ENCODE measurements at places on chromosomes 7 and 10.

DNA sequence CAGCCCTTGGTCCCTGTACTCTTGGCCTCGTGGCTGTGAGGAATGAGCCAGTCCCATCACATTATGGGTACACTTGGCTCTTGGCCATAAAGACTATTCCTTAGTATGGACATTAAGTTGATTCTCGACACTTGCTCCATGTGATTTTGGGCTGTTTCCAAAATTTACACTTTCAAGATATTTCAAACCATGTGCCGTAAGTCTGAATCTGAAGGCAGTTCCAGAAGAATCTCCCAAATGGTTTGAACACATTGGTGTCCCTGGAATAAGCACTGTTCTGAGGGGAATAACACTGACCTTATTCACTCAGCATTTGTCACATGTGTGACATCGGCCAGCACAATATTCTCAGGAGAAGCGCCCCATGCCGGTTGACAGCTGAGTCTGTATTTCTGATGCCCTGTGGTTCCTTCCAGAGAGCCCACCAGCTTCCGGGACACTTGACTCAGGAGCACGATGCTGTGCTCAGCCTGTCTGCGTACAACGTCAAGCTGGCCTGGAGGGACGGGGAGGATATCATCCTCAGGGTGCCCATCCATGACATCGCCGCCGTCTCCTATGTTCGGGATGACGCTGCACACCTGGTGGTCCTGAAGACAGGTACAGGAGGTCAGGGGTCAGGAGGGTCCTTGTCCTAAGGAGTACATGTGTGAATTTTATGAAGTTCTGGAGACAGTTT is 24.6 kb downstream of the NACAD start:
- no peak for DNase-seq

DNA sequence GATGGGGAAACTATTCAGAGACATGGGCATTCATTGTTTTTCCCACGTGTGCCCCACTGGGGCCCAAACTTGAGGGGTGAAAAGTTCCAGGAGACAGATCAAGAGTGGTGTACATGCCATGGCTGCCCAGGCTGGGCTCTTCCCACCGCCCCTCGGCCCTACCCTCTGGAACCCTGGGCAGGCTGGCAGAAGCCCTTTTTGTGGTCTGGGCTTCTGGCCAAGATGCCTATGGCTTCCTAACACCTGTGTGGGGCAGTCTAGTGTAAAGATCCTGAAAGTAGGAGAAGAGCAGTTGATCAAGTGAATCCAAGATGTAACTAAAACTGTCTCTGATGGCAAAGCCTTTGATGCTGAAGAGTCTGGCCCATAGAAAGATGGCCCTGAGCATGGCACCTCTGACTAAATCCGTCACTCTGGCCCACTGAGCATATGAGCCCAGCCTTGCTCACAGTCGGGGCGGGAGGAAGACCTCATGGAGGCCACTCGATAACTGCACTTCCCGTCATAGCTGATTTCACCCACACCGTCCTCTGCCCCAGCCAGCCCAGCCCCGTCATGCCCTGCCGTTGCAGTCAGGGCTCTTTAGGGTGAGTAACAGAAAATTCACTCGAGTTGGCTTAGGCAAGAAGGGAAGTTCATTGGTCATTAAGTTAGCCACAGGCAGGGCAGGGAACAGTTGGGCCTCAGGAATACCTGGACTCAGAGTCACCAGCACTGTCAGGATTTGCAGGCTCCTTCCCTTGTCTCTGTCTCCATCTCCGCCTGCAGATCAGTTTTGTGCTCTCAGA is 37.9 kb upstream of the MTPAP start:
- DNase-seq = peak; percentile 75

DNA sequence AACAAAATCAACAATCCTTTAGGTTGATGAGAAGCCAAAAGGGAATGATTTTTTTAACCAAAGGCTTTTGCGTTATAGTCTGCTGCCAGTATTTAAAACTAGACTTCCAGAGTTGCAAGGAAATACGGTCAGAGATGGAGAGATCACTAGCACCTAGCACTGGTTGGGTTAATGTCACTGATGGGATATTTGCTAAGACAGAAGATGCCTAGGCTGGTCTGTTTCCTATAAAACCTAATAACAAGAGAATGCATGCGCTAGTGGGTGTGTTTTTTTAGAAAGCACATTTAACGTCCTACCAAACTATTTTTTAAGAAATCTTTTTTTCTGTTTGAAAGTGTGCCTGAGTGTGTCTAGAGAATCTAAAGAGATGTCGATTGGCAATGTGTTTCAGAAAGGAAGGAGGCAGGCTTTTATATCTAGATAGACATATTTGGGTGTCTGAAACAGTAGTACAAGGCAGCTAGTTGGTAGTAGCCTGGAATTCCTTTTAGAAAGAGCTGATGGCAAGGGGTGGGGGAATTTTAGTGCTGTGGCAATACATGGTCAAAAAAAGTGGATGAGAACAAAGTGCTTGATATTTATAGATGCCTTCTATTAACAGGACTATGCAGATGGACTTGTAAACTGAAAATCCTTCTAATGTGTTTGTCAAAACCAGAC is 863 bp downstream of the CALD1 start:
- DNase-seq = no peak

DNA sequence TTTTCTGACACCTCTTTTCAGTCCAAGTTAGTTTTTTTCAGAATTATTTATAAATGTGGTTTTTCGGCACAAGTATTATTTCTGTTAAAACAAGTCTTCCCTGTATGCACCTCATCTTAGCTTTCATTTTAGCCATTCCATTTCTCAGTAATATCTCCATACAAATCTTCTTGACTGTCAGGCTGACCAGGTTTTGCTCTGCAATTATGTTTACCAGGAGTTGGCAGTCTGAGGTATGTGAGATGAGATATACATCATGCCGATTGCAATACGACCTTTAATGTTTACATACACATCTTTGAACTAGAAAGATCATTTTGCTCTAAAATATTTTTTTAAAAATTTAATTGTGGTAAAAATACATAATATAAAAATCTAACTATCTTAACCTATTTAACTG is 209.8 kb downstream of the GPR158 start:
- no peak for DNase-seq

DNA sequence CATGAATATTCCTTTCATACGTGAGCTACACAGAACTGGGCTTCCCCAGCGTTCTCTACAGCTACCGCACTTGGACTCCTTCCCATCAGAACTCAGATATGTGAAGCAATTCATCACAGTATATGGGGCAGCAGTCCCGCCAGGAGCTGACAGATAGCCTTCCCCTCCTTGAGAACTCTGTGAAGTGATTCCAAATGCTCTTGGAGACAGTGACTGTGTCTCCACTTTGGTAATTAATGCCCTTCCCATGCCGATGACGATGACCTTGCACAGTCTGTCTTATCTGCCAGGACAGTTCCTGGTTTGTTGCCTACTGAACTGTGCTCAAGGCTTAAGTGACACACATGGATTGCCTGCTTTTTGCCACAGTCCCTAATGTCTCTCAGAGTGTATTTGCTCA is 75.0 kb upstream of the AFAP1L2 start:
- no peak for DNase-seq

- no peak for DNase-seq
Measured at GRCh38 chr10:6739530-6740174, 159.6 kb upstream of the PRKCQ start.

GRCh38 chr10:125316436-125316835 is 156.1 kb upstream of the CTBP2 start:
- DNase-seq = no peak

- DNase-seq = no peak
Measured at GRCh38 chr10:77071001-77071511, 566.6 kb downstream of the KCNMA1 start.

DNA sequence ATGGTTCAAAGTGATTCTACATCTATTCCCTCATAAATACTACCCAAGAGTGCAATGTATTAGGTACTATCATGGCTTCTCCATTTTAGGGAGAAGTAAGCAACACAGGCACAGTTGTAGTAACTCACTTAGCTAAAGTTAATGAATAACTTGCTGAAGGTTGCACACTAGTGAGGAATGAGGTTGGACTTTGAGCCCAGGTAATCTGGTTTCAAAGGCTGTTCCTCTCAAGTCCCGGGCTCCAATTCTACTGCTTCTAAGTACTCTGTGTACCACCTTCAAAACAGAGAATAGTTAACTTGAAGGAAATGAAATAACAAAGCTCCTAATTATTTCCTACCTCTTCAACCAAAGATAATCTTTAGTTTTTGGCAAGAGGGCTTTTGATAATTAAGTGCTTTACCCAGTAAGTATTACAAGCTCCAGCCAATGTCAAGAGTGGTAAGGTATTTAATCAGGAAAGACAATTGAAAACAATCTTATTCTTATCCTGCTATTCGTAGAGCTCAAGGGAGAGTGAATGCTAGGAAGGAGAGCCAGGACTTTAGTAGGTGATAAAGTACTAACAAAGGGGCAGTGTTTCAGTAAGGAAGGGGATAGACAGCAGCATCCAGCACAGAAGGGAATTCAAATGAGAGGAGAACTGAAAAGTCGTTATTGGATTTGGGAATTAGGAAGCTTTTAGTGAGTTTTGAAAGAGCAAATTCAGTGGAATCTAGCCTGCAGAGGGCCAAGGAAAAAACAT is 158.2 kb upstream of the PTPRZ1 start:
- DNase-seq = no peak

DNA sequence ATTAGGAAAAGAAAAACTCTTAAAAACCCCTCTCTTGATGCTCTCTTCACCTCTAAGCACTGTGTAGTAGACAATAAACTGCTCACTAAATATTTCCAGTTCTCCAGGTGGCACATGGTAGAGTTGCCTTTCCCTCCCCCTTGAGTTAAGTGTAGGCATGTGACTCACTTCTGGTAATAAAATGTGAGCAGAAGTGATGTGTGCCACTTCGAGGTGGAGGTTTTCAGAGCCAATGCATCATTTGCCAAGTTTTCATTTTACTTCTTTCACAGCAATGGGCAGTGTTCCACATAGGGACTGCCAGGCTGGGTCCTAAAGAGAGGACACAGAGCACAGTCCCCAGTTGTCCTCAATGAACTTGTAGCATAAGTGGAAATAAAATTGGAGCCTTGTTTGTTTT is 131.6 kb upstream of the NPY start:
- no peak for DNase-seq

- DNase-seq = no peak
Measured at GRCh38 chr10:54531296-54531695, 269.7 kb downstream of the PCDH15 start.

DNA sequence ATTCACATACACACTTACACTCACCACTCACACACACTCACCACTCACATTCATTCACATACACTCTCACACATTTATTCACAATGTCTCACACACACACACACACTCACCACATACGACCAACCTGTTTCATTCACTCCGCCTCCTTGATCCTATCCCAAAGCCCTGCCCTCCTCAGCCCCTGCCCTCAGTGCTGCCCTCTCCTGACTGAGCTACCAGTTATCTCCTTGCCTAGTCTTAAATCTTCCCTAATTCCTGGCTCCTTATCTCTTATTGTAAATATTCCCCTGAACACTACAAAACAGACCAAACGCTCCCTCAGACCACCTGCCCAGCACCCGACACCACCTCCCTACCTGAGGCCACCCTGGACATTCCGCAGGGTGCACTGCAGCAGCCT is 26.1 kb upstream of the C10orf120 start:
- DNase-seq = no peak

DNA sequence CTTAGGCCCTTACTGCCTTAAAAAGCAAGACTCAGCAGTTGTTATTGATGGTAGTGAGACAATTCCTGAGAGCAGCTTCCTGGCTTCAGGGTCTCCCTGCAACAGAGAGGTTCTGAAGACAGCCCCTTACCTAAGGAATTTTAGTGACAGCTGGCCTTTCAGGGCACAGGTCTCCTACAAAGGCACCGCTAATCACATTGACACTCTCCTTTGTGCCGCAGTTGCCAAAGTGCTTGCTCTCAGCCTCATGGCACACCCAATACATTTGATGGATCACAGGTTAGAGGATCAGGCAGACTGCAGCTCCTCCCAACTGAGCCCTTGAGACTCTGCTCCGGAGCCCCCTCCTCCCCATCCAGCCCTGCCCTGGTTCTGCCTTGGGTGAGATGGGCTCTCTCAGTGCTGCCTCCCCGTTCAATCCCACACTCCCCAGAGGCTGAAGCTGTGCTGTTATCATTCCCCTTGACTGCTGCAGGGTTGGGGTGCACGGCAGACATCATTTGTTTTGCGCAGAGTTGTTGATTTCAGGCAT is 198.2 kb downstream of the EMX2 start:
- no peak for DNase-seq

- no peak for DNase-seq
Measured at GRCh38 chr7:82599895-82600294, 156.3 kb upstream of the CACNA2D1 start.

- no peak for DNase-seq
Measured at GRCh38 chr10:46227571-46227935, 59.2 kb upstream of the ANTXRL start.

GRCh38 chr7:141949451-141949850 is 2.7 kb upstream of the CLEC5A start:
- DNase-seq = no peak

DNA sequence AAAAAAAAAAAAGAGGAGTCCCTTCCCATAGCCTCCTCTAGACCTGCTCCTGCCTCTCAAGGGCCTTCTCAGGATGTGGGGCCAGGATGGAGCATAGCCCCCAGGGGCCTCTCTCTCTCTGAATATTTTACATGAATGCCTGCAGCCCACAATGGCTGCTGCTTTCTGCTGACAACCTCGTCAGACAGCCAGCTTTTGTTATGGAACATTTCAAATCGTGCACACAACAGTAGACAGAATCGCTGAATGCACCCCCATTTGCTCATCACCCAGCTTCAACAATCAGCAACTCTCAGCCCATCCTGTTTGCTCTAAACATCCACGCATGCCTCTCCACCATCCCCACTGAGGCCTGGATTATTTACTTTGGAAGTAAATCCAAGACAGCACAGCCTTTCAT is 5.4 kb downstream of the PLAC9 start:
- no peak for DNase-seq

DNA sequence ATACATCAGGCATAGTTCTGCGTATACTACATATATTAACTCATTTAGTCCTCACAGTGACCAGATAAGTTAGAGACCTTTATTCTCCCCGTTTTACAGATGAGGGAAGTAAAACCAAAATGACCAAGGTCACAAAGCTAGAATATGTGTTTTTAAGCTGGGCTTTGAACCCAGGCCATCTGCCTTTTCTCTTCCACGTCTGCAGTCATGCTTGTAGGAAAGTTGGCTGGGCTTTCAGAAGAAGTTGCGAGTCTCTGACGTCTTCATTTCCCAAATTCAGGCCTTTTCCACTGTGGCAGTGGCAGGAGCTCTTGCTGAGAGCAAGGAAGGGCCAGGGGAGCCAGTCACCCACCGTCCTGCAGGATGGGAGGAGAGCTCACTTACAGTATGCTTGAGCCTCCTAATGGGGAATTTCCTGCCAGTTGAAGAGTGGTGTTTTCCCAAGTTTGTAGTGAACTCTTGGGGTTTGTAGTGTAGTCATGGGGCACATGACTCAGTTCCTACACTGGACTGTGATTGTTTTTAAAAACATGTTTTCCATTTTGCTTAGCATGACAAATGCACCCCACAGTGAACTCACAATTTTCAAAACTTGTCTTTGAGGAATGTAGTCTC is 34.2 kb downstream of the CYP17A1 start:
- DNase-seq = peak; percentile 81

GRCh38 chr10:28959850-28960501 is 282.7 kb downstream of the BAMBI start:
- no peak for DNase-seq
